A549 (cell line): ENCODE measurements at places on chromosomes 1 and 21.

- DNase-seq, result no peak
Observed at GRCh38 chr21:16116069-16116468, 386.3 kb downstream of the USP25 start.

DNA sequence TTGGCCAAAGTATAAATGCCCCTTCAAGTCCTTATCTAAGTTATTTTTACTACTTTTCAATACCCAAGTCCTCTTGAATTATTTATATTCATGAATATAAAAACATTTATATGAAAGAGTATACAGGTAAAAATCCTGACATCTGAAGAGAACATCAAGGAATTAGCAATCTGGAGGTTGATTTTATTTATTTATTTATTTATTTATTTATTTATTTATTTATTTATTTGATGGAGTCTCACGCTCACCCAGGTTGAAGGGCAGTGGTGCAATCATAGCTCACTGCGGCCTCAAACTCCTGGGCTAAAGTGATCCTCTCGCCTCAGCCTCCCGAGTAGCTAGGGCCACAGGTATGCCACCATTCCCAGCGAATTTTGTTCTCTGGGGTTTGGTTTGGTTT is 93.2 kb downstream of the ZZZ3 start:
- DNase-seq, result no peak

DNA sequence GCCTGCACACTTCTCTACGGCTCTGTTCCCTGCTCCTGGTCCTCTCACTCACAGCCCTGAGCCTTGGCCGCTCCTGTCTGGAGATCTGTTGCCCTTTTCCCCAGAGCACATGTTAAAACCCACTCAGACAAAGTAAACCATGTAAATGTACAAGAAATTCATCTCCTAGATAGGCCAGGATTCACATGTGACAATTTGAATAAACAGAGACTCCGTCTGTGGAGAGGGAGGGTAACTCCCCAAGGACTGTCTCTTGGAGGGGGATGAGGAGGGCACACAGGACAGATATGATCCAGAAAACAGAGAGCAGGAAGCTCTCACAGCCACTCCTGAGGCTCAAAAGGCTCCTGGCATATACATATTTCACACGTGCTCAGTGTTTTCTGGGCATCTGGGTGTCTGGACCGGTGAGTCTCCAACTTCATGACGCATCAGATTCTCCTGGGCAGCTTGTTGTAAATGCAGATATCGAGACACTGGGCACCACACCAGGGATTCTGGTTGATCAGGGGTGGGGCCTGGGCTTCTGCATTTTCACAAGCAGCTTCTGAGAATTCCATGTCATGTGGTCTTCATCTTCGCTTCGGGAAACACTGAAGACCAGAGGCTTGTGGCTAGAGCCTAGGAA is 6.4 kb upstream of the KAZN start:
- no peak for DNase-seq

GRCh38 chr1:1511533-1512285 is at the start of gene ATAD3A:
Gene ATAD3A (plus strand): TSS chr1:1512162. CDS start chr1:1512269, 107 bp downstream.
- DNase-seq, result peak; percentile 81

- no peak for DNase-seq
Observed at GRCh38 chr1:57146100-57146499, 180.3 kb upstream of the C8B start.

- no peak for DNase-seq
Observed at GRCh38 chr21:35563885-35564451, 496.4 kb downstream of the SETD4 start.

DNA sequence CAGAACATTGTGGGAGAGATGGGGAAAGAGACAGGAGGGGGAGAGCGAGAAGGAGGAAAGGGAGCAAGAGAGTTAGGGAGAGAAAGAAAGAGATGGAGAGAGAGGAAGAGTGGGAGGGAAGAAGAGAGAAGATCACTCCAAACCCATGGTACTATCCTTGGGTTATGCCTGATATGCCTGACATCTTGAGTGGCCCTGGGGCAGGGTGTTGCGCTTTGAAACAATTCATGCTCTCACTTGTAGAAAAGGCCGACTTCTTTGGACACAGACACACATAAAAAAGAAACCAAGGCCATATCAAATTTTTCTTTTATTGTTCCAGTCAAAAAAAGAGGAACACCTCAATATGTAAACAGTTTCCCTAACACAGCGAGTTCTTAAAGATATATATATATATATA is 240.5 kb downstream of the DYRK1A start:
- no peak for DNase-seq

DNA sequence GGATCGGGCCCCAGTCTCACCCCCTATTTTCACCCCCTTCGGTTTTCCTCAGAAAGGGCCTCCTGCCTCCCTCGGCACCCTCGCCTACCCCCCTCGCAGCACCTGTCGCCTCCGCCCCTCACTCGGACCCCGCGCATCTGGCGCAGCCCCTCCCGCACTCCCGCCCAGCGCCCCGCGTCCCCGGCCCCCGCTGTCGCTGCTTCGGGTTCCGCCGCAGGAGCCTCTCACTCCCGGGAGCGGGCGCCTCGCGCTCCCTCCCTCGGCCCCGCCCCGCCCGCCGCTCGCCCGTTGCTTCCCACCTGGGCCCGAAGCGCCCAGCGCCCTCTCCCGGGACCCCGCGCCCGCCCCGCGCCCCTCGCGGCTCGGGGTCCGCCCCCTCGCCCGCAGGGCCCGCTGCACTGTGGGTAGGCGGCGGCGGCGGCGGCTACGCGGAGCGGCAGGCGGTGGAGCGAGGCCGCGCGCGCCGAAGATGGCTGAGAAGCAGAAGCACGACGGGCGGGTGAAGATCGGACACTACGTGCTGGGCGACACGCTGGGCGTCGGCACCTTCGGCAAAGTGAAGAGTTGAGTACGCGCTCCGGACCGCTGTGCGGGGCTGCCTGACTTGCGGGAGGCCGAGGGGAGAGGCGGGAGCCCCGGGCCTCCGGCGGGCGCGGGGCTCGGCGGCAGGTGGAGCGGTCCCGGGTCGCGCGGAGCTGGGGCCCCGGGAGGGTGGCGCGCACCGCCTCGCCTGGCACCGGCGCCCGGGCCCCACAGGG is at the start of gene PRKAA2:
Gene PRKAA2, plus strand, starts transcription at position 396 of the 758 bp plus-strand sequence. Its CDS starts 74 bp downstream, at position 470.
- DNase-seq, result peak; percentile 21

DNA sequence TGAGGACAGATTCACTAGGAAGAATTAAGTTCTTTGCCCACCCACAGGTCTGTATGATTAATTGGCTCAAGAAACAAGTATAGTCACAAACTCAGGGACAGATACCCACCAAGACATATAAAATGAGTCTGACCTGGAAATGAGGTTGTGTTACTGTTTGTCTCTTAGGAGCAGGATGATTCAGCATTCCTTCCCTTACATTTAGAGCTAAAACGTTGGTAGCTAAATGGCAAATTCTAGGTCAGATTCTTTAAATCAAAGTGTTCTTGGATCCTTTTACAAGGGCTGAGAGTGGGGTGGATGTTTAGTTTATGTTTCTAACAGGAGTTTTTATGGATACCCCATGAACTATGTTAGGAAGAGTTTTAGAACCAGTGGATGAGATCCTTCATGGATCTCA is 4.7 kb downstream of the RIMKLA start:
- no peak for DNase-seq

- DNase-seq, result no peak
Observed at GRCh38 chr1:17995480-17995879, 112.1 kb upstream of the IGSF21 start.

DNA sequence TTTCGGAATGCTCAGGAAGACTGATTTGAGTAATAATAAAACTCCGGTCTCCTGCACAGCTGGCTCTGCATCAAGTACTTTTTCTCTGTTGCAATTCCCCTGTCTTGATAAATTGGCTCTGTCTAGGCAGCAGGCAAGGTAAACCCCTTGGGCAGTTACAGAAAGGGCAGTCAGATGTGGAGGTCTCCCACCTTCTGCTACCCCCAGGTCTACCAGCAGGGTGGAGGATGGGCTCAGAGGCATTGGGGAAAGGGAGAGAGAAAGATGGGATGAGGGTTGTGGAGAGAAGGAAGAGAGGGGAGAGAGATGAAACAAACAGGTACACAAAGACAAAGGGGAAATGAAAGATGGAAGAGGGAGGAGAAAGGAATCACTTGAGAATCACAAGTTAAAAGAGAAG is 156.8 kb downstream of the MIS18A start:
- no peak for DNase-seq

DNA sequence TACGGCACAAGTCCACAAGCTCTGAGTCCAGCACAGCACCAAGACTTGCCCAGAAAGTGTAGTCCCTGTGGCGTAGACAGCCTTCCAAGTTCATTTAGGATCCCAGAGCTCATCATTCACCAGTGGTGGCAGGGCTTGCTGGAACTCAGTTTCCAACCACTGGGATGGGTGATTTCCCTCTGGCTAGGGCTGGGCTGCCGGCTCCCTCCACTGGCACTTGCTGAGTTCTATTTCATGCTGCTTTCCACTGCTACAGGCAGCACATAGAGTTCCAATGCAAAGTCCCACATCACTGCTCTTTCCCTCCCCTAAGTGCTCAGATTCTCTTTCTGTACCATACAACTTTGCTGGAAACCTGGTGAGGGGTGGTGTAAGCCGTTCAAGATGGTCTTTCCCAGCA is 510.3 kb upstream of the TMPRSS15 start:
- no peak for DNase-seq

- no peak for DNase-seq
Observed at GRCh38 chr1:100950781-100951180, 54.9 kb downstream of the SLC30A7 start.

DNA sequence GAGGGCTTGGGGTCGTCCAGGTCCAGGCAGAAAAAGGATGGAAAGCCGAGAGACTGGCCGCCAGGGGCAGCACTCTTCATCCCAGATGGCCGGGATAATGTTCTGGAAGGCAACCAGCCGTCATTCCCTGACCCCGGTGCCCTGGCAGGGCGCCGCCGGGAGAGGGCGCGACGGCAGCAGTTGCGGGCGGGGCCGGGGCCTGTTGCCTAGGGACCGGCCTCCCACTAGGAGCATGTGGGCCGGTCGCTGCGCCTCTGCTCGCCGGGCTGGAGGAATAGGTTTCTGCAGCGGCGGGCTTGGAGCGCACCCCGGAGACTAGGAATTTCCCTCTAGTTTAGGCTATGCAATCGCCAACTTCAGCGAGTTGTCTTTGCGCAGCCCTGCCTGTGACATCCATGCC is 11.0 kb downstream of the DMRTB1 start:
- peak; percentile 51 for DNase-seq

DNA sequence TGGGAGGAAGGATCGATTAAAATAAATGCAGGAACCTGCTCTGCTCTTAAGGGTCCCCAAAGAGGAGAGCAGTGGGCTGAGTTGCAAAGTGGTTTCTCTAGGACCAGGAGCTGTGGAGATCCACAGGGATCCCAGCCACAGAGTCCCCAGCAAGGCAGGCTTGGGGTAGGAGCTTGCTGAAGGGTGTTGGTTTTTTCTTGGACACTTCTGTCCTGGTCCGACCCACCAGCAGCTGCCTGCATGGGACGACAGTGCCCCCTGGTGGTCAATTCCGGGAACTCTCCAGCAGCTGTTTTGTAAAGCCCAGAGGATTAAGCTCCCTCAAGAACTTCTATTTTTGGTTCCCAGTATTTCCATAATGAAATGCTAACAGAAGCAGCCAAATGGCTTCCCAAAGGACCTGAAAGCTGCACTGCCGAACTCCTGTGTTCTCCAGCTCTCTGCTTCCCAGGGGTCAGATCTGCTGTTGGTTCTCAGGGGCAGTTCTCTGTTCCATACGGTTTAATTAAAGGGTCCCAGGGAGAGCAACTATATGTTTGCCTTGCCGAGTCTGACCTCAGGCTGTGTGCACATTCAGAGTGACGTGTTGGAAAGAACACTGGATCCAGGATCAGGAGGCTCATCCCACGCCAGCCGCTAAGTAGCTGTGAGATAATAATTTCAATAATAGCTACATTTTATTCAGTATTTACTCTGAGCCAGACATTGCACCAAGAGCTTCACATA is 23.2 kb downstream of the NENF start:
- DNase-seq, result peak; percentile 80

DNA sequence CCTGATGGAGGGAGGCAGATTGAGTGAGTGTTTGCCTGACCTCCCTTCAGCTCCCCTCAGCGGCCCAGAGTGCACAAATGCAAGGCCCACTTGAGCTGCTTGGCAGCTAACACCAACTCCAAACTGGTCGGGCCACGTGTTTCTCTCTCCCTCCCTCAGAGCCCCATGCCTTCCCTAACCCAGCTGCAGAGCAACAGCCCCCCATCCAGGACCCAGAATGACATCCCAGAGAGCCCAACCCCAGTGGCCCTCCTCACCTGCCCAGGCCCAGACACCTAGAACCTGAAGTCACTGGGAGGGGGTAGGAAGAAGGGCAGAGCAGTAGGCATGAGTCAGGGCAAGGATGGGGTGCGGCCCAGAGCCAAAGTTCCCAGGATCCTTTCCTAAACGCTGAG is 789 bp upstream of the S100A14 start:
- DNase-seq, result no peak

DNA sequence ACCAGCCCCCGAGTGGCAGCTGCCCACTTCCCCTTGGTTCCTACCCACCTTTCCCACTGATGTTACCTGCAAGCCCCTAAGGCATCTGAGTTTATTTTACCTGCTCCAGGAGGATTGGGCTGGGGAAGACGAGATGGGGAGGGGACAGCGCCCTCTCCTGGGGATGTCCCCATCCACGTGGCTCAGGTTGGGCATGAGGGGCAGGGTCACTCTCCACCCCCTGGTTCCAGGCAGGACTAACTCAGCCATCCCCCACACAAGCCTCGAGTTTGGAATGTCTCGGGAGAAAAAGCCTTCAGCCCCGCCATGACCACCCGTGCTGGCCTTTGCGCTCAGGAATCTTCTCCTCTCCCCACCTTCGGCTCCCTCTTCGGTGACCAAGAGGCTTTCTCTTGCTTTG is 90.0 kb downstream of the ARHGEF10L start:
- no peak for DNase-seq

- no peak for DNase-seq
Observed at GRCh38 chr1:70745199-70745598, 302.4 kb downstream of the PTGER3 start.

DNA sequence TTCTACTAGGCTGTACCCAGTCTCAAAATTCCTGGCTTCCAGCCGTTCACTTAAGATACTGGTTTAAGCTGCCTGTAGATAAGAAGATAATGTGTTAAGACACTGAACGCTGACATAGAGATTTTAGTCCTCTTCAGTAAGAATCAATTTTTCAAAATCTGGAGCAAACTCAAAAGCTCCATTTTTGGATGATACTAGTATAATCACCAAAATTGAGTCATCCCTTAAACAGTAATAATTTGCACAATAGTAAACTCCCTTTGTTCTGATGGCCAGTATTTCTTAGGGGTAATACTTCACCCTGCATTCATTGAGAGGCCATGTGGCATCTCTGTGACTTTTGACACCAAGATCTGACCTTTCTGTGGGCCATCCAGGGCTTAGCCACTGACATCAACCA is 299.8 kb upstream of the USP25 start:
- no peak for DNase-seq

- peak; percentile 91 for DNase-seq
Observed at GRCh38 chr1:85629532-85629920, 49.0 kb downstream of the CCN1 start.

- DNase-seq, result no peak
Observed at GRCh38 chr1:155933591-155934096, 569 bp downstream of the KHDC4 start.

DNA sequence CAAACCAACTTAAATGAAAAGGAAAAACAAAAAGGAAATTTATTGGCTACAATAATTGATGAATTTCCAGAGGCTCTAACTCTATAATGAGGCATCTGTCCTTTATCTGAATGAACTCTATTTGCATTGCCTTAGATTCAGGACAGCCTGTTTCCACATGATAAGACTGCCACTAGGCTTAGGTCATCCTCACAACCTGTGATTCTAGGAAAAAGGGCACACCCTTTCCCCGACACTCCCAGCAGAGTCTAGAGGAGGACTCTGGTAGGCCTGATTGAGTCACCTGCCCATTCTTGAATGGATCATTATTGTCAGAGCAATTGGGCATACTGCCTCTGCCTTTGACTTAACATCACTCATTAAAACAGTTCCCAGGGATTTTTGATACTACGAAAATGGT is 262.8 kb downstream of the TPR start:
- DNase-seq, result no peak
